Activated naive CD8-positive, alpha-beta T cell treated with anti-CD3 and anti-CD28 coated beads for 36 hours (primary cell): ENCODE measurements at places on chromosomes 1 and 21. TPM values are rescaled to one million over a fixed set of nuclear protein-coding genes. Genes with fewer than 3 reads are reported as not detected.
A peak's percentile ranks its signal among the peaks of the same experiment; 100 is the strongest.

- peaks cover 6% of the 10 kb centered on the region for H3K36me3 ChIP-seq
- peaks cover 63% of the 10 kb centered on the region for H3K4me1 ChIP-seq
- peak overlapping the region; percentile 88 for H3K27ac ChIP-seq
- peak overlapping the region; percentile 5 for H3K4me3 ChIP-seq
- no peaks in the 10 kb centered on the region for H3K27me3 ChIP-seq
Measured at GRCh38 chr1:160451119-160451858, 50.9 kb downstream of the VANGL2 start.

S100A7A gene
- not detected for total RNA-seq

DNA sequence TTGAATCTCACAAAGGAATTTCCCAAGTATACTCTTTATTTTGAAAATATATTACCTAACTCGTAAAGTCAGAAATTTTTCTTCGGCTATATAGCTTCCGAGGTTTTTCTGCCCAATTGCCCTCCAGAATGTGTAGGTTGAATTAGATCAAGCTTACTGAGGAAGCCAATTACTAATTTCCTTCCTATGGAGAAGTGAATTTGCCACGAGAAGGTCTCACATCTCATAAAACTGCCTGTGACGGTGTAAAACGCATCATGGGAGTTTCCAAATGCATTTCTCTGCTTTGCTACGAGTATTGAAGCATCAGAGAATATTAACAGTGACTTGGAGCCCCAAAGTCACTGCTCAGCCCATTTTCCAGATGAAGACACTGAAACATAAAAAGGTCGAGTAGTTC, 262.3 kb downstream of the PTBP2 start:
- no peaks in the 10 kb centered on the region for H3K36me3 ChIP-seq
- no peak for DNase-seq
- H3K4me1 ChIP-seq: no peaks in the 10 kb centered on the region
- H3K27ac ChIP-seq: no peak overlapping the region

OPRD1 gene
- not detected for total RNA-seq

- H3K36me3 ChIP-seq: peaks cover 4% of the 10 kb centered on the region
- peaks cover 4% of the 10 kb centered on the region for H3K27me3 ChIP-seq
- H3K27ac ChIP-seq: no peak overlapping the region
- DNase-seq: no peak
Measured at GRCh38 chr1:78007677-78008341, 3.1 kb downstream of the DNAJB4 start.

OR10J1 gene
- total RNA-seq: not detected

DNA sequence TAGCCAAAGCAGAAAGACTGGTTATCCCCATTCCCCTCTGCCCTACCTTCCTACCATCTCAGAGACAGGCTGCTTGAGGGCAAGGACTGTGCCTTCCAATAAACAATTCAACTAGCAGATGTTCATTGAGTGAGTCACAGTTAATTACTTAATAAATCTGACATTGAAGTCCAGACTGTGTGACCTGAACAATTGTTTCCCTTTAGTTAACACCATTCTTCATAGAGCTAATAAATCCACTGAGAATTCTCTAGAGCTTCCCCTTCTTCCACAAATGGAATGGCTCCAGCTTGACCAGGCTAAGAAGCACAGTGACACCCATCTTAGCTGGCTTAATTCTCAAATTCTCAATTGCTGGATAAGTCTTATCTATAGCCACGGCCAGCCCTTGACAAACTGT, 61.9 kb upstream of the GJA5 start:
- H3K27ac ChIP-seq: no peak overlapping the region
- H3K4me3 ChIP-seq: no peak overlapping the region
- H3K27me3 ChIP-seq: no peaks in the 10 kb centered on the region
- no peak for DNase-seq
- no peaks in the 10 kb centered on the region for H3K36me3 ChIP-seq
- no peaks in the 10 kb centered on the region for H3K4me1 ChIP-seq

KRTAP21-1 gene
- not detected for total RNA-seq

DNA sequence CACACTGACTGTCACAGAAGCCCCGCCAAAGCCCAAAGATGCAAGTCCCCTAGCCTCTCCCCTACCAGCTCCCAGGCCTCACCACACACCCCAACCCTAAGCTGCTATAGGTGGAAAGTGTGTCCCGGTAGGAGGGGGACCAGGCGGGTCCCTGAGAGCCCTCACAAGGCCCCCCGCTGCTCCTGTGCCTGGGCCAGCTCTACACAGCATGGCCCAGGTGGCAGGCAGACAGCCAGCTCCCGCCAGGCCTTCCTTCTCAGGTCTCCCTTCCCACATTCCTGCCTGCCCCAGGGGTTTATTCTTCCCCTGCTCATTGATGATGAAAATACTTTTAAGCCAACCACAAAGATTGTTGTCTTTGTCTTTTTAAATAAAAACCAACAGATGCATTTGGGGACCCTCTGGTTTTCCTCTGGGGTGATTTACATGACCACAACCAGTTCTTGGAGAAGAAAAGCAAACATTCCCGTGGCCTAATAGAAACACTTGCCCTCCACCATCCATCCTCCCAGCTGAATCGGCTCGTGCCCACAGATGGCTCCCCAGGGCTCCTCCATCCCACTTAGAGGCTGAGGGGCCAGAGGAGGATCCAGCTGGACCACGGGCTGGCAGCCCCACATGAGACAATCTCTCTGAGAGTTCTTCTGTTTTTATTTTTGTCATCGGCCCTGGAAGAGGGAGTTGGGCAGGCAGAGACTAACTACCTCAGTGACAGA, 93.1 kb downstream of the DMRTB1 start:
- no peaks in the 10 kb centered on the region for H3K36me3 ChIP-seq
- H3K27ac ChIP-seq: no peak overlapping the region
- H3K27me3 ChIP-seq: no peaks in the 10 kb centered on the region
- H3K4me1 ChIP-seq: peaks cover 4% of the 10 kb centered on the region
- no peak for DNase-seq
